NCI-H2171 (cell line): ENCODE measurements at places on chromosomes 13 and 19.

DNA sequence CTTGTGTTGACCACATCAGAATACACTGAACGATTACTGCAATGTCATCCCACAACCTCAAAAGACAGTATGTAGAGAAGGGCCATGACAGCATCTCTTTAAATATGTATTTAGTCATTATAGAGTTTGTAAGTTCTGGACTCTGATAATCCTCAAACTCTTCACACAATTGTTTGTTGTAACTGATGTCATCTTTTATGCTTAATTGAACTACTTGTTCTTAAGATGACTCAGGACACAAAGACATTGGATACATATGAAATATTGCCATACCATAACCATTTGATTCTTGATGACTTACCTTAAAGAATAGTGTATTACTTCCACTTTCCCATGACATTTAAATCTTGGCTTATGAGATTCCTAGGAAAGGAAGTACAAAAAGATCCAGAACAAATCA, 347.6 kb downstream of the KLF5 start:
- no peak for DNase-seq

DNA sequence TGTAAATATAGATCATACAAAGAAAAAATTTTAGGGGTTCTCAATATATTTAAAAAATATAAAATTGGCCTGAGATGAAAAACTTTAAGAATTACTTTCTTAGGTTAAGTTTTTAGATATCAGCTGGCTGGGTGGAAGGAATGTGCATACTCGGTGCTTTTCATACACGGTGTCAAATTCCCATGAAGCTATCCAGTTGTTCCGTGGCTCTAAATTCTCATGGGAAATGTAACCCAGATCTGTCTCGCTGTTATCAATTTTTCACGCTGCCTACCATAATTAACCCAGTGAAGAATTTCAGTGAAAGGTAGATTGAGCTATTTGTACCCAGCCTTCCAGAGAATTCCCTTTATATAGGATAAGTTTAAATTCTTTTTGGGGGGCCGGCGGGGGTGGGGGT, 11.6 kb upstream of the ZNF835 start:
- peak; percentile 1 for DNase-seq

- DNase-seq = no peak
Observed at GRCh38 chr13:113920606-113921286, 53.1 kb downstream of the C13orf46 start.

DNA sequence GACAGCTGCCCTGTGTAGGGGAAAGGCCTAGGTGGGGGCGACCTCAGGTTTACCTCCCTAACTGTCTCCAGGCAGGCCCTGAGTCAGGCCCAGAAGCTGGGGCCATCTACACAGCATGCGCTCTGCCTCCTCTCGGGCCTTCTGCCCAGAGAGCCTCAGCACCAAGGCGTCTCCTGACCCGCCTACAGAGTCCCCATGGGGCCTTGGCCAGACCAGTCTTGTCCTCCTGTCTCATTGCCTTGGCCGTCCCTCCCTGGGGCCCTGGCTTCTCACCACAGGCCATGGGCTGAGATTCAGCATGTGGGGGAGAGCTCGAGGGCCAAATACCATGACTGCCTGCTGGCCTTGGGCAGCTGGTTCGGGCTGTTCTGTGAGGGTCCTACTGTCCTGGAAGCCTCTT, 59.0 kb downstream of the SMARCA4 start:
- DNase-seq = no peak

DNA sequence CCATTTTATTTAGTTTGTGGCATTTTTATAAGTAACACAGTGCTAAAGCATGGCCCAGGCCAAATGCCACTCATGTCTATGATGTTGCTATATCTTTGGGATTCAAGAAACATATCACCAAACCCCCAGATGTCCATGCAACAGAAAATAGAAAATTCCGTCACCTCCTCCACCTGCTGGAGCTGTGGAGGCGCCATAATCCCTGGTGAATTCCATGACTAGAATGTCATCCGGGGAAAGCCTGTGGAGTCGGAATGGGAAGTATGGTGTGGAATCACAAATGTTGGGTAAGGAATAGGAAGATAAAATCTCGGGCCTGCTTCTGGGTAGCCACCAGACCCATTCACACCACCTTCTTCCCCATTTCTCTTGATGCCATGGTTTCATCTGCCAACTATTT, 51.7 kb upstream of the RAP2A start:
- no peak for DNase-seq

GRCh38 chr13:110433014-110433413, 125.9 kb downstream of the COL4A2 start:
- DNase-seq = no peak

- DNase-seq = no peak
Observed at GRCh38 chr13:50299546-50300249, 284.5 kb downstream of the KCNRG start.

GRCh38 chr13:31627097-31627845, 112.1 kb upstream of the RXFP2 start:
- DNase-seq = no peak
